ENCODE measurements at places on chromosomes 1 and 21. TPM values are rescaled to one million over a fixed set of nuclear protein-coding genes. Genes with fewer than 3 reads are reported as not detected.

DNA sequence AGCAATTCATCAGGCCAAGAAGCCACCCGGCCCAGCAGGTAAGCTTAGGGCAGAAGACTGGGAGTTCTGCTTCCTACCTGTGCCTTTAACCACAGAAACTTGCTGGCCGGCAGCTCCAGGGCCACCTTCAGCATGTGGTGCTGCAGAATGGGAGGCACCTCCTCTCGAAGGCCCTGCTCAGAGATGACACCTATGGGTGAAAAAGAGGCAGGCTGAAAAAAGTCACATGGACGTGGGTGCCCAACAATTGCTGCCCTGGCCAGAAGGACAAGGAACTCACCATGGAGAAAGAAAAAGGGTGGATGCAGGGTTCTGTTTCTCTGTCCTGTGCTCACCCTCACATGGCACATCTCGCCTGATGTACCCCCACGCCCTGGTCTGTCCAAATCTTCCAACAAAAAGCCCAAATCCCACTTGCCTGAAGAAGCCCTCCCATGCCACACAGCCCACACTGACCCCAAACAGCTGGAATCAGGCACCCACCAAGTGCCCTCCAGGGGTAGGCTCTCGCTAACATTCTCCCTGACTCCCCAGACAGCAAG lies 33.0 kb downstream of the URB1 start:
- H3K27me3 ChIP-seq: no peaks in the 10 kb centered on the region
- no peak for DNase-seq
- peaks cover 92% of the 10 kb centered on the region for H3K36me3 ChIP-seq
- no peak overlapping the region for H3K4me3 ChIP-seq
- peaks cover 49% of the 10 kb centered on the region for H3K4me1 ChIP-seq

GRCh38 chr1:205582471-205583291 lies 49.1 kb downstream of the ELK4 start:
- H3K4me1 ChIP-seq: peaks cover 46% of the 10 kb centered on the region
- no peaks in the 10 kb centered on the region for H3K36me3 ChIP-seq
- no peaks in the 10 kb centered on the region for H3K27me3 ChIP-seq
- DNase-seq: no peak

A3GALT2 gene
- total RNA-seq: not detected

DNMT3L gene
- total RNA-seq: not detected

ASB17 gene
- total RNA-seq: not detected

- no peaks in the 10 kb centered on the region for H3K27me3 ChIP-seq
- H3K4me3 ChIP-seq: no peak overlapping the region
- DNase-seq: no peak
- H3K36me3 ChIP-seq: no peaks in the 10 kb centered on the region
These were observed 9.7 kb downstream of the KIFAP3 start for GRCh38 chr1:170064821-170065220.

RGS13 gene
- total RNA-seq: 2.9 TPM

Measured in esophagus squamous epithelium (tissue), 5 donors.